ENCODE measurements at places on chromosomes 1 and 21.

DNA sequence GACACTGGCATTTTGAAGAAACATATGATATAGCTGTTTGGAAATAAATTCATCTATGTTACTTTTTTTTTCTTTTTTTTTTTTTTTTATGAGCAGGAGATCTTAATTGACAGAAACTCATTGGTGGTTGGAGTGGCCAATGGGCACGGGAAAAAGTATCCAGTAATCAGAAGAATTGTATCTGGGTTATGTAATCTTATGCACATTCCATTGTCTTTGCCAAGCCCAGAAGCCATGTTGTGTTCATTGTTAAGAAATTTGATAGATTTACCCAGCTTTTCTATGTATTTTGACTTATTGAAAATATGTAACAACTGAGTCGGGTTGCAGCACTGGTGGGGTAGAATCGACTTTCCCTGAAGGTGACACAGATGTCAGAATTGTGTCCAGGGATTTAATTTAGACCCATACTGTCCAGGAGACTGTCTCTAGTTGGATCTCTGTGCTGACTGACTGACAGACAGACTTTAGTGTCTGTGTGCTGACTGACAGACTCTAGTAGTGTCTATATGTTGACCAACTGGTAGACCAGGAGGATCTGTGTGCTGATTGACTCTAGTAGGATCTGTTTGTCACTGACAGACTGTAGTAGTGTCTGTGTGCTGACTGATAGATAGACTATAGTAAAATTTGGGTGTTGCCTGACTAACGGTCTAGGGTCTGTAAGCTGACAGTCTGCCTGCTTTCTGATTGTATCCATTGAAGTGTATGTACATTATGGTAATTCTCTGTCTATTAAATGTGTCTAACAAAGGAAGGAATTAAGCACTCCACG lies 12.3 kb upstream of the C4BPB start:
- no peak overlapping the region for H3K4me3 ChIP-seq
- H3K4me1 ChIP-seq, result no peaks in the 10 kb centered on the region
- no peaks in the 10 kb centered on the region for H3K27me3 ChIP-seq
- no peak for DNase-seq

DNA sequence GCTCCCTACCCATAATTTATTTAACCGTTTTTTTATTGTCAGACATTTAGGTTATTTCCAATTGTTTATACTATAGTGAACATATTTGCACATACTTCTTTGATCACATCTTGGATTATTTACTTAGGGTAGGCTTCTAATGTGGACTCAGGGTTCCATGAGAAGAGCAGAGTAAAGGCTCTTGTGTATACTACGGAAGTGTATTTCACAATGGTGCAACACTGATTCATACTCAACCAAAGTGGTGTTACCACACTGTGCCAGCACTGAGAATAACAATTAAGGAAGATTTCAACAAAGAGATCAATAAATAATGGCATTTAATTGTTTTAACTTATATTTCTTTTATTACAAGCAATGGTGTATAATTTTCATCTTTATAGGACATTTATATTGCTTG lies 251.2 kb downstream of the ZNF326 start:
- DNase-seq, result no peak
- no peaks in the 10 kb centered on the region for H3K36me3 ChIP-seq
- no peaks in the 10 kb centered on the region for H3K27me3 ChIP-seq
- H3K4me3 ChIP-seq, result no peak overlapping the region
- no peaks in the 10 kb centered on the region for H3K4me1 ChIP-seq

- no peak overlapping the region for H3K4me3 ChIP-seq
- H3K27me3 ChIP-seq, result no peaks in the 10 kb centered on the region
- no peak for DNase-seq
- no peaks in the 10 kb centered on the region for H3K4me1 ChIP-seq
- no peaks in the 10 kb centered on the region for H3K36me3 ChIP-seq
These were observed 82.7 kb upstream of the ZBTB18 start for GRCh38 chr1:243968413-243968812.

DNA sequence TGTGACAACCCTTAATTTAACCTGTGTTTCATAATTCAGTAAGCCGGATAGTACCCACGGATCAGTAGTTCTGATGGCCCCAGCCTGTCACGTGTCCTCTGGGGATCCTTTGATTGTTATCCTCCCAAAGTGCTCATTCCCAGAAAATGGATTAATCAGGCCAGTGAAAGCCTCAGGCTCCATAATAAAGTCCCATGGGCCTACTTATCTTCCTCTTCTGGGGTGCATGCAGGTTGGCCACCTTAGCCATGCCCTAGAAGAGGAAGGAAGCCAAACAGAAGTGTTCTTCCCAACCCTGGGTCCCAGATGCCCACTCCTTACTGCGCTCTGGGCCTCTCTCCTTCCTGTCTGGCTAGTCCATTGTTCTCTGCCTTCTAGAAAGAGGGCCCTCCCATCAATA lies 146.1 kb downstream of the EDEM3 start:
- no peaks in the 10 kb centered on the region for H3K27me3 ChIP-seq
- H3K4me3 ChIP-seq, result no peak overlapping the region
- H3K36me3 ChIP-seq, result no peaks in the 10 kb centered on the region
- DNase-seq, result no peak
- no peak overlapping the region for H3K27ac ChIP-seq

DNA sequence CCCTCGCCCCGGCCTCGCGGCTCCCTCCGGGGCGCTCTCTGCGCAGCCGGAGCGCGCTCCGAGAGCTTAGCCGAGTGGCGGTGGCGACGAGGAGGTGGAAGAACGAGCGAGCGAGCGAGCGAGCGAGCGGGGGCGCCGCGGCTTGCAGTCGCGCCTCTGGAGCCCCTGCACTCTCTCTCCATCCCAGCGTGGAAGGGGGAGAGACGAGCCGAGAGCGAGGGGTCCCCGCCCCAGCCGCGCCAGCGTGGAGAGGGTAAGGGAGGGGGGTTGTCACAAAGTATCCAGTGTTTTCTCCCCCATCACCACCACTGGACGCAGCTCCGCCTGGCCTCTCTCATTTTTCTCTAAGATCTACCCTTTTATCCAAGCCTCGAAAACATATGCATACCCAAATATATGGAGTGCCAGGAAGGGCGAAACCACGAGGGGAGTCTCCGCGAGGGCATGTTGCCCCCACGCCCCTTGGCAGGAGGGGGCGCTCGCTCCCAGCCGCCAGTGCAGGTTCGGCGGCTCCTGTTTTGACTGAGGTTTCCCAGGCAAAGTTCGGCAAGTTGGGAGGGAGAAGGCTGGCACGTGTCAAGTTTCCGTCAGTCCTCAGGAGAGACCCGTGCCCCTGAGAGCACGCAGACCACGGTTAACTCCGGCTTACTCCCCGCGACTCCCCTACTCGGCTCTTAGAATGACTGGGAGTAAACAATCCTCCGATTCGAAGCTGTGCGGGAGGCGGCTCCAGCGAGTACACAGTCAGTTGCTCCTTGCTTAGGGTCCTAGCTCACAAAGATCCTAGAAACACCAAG lies 569 bp upstream of the DAB1 start:
- no peaks in the 10 kb centered on the region for H3K36me3 ChIP-seq
- H3K4me3 ChIP-seq, result peak overlapping the region; percentile 18
- H3K4me1 ChIP-seq, result no peaks in the 10 kb centered on the region
- H3K27ac ChIP-seq, result no peak overlapping the region
- DNase-seq, result no peak

DNA sequence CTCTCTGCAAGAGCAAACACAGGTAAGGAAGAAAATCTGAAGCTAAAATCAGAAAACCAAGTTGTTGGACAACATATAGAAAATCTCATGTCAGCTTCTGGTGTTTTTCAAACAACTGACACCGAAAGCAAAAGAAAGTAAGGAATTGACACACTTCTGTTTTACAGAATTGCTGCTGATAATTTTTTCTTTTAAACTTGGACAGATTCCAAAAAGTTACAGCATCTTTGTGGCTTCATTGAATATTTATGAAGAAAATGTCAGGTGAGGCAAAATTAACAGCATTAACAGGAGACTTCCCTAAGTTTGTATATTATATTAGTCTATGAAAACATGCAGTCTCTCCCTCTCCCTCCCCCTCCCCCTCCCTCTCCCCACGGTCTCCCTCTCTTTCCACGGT lies 14.9 kb upstream of the CTSS start:
- H3K36me3 ChIP-seq, result no peaks in the 10 kb centered on the region
- no peak overlapping the region for H3K27ac ChIP-seq
- DNase-seq, result no peak
- H3K4me1 ChIP-seq, result no peaks in the 10 kb centered on the region
- no peaks in the 10 kb centered on the region for H3K27me3 ChIP-seq

- H3K27me3 ChIP-seq, result no peaks in the 10 kb centered on the region
- H3K4me1 ChIP-seq, result peaks cover 2% of the 10 kb centered on the region
- no peak for DNase-seq
- no peak overlapping the region for H3K4me3 ChIP-seq
- no peak overlapping the region for H3K27ac ChIP-seq
These were observed 20.0 kb downstream of the SLC45A1 start for GRCh38 chr1:8337776-8338525.

DNA sequence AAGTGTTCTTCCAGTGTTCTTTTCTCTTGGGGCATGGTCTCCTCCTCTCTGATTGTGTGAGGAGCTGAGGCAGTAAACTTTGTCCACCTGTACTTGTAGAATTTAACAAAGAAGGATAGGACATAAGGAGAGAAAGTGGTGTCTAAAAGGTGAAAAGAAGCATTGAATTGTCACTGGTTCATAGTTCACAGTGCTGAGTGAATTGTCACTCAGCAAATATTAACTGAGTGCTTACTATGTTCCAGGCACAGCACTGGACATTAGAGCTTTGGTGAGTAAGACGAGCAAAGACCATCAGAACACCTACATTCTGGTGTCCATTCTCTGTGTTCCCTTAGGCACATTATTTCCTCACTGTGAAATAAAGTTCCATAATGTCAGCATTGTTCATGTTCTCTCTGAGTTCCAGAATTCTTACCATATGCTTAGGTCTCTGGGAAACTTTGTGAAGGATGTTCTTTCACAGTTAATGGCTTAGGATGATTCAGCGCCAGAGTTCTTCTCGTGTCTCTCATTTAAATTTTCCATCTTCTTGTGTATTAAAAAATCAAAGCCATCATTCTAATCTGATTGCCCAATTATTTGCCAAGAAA lies 156.8 kb upstream of the HOOK1 start:
- H3K4me3 ChIP-seq, result no peak overlapping the region
- H3K4me1 ChIP-seq, result no peaks in the 10 kb centered on the region
- no peaks in the 10 kb centered on the region for H3K36me3 ChIP-seq
- H3K27ac ChIP-seq, result no peak overlapping the region

DNA sequence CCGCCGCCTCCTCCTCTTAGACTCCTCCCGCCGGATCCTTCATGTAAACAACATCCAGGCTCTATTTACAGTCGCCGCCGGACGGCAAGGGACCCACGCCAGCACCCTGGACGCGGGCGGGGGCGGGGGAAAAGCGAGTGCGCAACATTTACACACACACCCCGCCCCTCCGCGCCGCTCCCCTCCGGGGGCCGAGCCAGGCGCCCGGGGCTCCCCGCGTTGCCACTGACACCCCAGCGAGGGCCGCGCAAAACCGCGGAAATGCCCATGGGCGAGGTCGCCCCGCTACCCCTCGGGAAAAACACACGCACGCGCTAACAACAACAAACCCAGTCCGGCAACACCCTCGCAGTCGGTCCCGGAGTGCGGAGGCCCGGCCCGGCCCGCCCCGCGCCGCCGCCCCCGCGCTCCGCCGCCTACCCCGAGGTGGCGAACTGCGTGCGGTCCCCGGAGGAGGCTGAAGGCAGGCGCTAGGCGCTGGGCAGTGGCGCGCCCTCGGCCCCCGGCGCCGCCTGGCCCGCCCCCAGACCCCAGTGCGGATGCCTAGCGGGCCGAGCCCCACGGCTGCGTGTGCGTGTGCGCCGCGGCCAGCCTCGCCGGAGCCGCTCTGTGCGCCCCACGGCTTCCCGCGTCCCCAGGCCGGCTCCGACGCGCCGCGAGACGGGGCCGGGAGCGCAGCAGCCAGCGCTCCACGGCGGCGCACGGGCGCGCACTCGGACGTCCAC lies 81.1 kb upstream of the AK4 start:
- peak overlapping the region; percentile 83 for H3K4me3 ChIP-seq
- peak overlapping the region; percentile 100 for H3K27ac ChIP-seq
- H3K4me1 ChIP-seq, result peaks cover 8% of the 10 kb centered on the region
- DNase-seq, result peak; percentile 95
- H3K36me3 ChIP-seq, result no peaks in the 10 kb centered on the region

GRCh38 chr1:226717256-226717909 lies 21.7 kb downstream of the ITPKB start:
- no peak for DNase-seq
- H3K4me1 ChIP-seq, result no peaks in the 10 kb centered on the region
- H3K36me3 ChIP-seq, result no peaks in the 10 kb centered on the region
- H3K27me3 ChIP-seq, result no peaks in the 10 kb centered on the region

GRCh38 chr1:42742141-42742540 lies 2.1 kb upstream of the CLDN19 start:
- no peak for DNase-seq
- no peak overlapping the region for H3K27ac ChIP-seq
- H3K36me3 ChIP-seq, result no peaks in the 10 kb centered on the region
- H3K27me3 ChIP-seq, result no peaks in the 10 kb centered on the region
- no peaks in the 10 kb centered on the region for H3K4me1 ChIP-seq

DNA sequence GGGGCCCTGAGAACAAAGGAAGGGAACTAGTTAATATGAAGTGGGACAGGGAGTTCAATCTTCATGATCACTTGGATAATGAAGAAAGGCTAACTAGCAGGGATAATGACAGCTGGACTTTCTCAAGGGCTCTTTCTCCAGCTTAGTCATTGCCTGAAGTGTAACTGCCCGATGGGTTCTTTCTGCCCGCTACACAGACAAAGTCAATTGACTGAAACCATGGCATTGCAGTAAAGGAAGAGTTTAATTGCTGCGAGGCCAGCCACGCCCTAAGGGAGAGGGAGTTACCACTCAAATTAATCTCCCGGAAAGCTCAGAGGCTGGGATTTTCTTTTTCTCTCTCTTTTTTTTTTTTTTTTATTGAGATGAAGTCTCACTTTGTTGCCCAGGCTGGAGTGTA lies 16.6 kb upstream of the SLC2A5 start:
- no peaks in the 10 kb centered on the region for H3K36me3 ChIP-seq
- no peak overlapping the region for H3K4me3 ChIP-seq
- H3K27me3 ChIP-seq, result no peaks in the 10 kb centered on the region
- no peaks in the 10 kb centered on the region for H3K4me1 ChIP-seq
- H3K27ac ChIP-seq, result no peak overlapping the region

- no peak overlapping the region for H3K27ac ChIP-seq
- H3K4me3 ChIP-seq, result no peak overlapping the region
- no peak for DNase-seq
- H3K4me1 ChIP-seq, result no peaks in the 10 kb centered on the region
- no peaks in the 10 kb centered on the region for H3K36me3 ChIP-seq
These were observed 228.8 kb downstream of the TGFB2 start for GRCh38 chr1:218573925-218574324.

DNA sequence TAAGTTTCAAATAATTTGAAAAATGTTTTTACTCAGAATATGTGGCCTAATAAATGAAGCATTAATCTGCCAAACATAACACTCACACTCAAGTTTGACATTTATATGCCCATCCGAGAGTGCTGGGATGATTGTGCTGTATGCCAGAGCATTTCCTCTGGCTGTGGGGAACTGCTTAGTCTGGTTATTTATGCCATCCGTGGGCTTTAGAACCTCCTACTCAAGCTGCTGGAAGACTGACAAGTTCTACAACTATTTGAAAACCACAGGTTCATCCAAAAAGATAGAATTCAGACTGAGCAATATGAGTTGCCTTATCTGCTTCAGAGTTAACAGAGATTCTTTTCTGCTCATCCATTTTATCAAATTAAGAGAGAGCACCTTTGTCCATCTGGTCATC lies 25.9 kb downstream of the PCNX2 start:
- H3K27ac ChIP-seq, result no peak overlapping the region
- no peak overlapping the region for H3K4me3 ChIP-seq
- DNase-seq, result no peak
- H3K27me3 ChIP-seq, result no peaks in the 10 kb centered on the region
- no peaks in the 10 kb centered on the region for H3K36me3 ChIP-seq
- H3K4me1 ChIP-seq, result no peaks in the 10 kb centered on the region

Measured in ovary (tissue), 10 donors.